Testis (tissue), 5 donors: ENCODE measurements at places on chromosomes 5 and 9. TPM values are rescaled to one million over a fixed set of nuclear protein-coding genes. Genes with fewer than 3 reads are reported as not detected.

GRCh38 chr5:11518676-11519075 is 385.6 kb downstream of the CTNND2 start:
- DNase-seq = no peak

- DNase-seq = no peak
Observed at GRCh38 chr5:57067597-57067924, 106.3 kb upstream of the GPBP1 start.

DNA sequence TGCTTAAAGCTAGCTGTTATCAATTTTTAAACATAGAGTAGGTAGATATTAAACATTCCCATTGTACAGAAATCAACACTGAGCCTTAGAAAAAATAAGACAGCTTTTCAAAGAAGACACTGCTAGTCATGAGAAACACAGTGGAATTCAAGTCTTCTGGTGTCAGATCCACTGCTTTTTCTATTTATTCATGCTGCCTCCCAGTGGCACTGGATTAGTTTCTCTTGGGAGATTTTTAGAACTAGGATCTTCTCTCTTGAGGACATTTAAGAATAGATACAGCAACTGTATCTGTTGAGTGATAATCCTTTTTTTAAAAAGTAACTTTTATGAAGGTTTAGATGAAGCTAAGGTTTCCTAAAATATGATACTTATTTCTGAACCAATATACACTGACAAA is 1635.4 kb upstream of the C9orf72 start:
- no peak for DNase-seq

DNA sequence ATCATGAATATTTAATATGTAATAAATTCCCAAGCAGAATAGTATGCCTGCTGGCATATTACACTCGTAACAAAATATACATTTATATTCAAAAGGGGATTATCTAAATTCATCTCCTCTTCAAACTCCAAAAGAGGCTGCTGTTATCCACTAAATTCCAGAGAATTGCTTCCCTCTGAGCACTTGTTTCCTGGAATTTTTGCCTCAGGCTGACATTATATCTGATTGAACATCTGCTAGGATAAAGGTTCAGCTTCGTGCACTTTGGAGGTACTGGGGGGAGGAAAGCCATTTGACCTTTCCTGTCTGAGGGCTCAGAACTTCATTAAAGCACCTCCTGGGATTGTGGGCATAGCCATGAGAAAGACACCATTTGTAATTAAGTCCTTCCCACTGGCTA is 4.3 kb upstream of the HAPLN1 start:
- DNase-seq = no peak

The SMIM32 gene
- not detected for total RNA-seq

DNA sequence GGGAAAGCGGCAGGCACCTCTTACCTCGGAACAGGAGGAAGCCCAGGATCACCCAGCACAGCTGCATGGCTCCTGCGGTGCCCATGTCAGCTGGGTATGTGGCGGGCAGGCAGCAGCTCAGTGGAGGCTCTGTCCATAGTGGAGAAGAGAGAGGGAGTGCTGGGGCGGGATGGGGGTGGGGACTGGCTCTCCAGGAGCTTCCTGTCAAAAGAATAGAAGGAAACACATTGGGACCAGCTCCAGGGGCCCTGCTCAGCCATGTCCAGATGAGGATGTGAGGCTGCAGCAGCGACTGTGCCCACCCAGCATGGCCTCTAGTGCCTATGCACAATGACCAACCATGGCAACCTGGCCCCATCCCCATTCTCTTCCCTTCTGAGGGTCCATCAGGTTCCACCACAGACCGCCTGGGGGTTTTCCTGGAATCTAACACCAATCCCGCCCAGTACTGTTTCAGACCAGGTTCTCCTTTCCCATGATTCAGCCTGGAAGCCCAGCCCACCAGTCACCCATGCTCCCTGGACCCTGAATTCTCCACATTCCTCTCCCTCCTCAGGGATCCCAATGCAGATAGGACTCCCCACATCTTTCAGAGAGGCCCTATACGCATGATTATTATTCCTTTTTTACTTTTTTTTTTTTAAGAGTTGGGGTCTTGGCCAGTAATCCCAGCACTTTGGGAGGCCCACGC is at the start of gene ECSCR:
Gene ECSCR, minus strand, starts transcription at position 158 of the 691 bp plus-strand sequence. Its CDS starts 73 bp downstream, at position 85.
- no peak for DNase-seq

The ELAVL2 gene
- total RNA-seq = 75.7 TPM

- DNase-seq = no peak
Observed at GRCh38 chr5:117788596-117788995, 1199.8 kb downstream of the DTWD2 start.

DNA sequence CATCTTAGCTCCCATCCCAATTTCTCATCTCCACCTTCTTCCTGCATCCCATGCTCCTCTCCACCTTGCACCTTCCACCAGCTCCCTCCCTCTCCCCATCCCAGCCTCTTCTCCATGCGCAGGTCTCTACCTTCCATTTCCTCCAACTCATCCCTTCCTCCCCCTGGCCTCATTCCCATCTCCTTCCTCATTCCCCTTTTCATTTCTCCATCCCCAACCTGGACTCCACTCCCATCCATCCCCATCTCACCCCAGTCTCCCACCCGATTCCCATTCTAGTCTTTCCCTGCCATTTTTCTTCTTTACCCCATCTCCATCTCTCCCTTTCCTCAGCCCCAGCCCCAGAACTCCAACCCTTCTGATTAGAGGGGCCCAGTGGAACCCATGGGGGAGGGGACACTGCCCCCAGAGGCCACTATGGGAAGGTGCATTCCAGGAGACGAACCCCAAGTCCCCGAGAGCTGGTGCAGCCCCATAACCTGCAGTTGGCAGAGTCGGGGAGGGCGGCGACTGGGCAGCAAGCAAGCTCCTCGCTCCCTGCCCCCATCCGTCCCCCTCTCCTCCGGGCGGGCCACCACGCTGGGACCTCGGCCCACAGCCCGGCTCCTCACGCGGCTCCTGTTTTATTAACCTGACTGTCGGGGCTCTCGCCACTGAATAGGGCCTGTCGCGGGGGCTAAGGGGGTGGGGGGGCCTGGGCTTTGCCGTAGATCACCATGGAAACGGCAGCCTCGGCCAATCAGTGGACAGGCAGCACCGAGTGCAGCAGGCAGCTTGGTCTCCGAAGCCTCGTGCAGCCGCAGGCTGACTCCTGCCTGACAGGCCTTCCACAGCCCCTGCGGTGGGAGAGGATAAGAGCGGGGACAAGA is 66.7 kb downstream of the PCDH1 start:
- DNase-seq = peak; percentile 36

DNA sequence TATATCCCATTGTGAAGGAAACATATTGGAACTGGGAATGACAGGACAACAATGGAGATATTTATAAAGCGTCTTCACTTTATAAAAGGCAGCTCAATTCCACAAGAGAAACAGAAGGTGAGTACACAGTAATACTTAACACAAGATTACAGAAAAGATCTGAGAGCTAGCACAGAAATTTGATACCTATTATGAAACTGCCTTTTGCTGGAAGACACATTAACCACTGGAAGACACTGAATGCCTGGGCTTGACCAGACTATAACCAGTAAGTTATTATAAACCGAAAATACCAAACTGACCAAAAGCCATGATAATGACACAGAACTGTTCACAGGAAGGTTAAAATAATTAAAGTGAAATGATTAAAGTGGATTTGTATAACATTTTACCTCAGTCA is 195.4 kb downstream of the NR2F1-AS1 start:
- DNase-seq = no peak

DNA sequence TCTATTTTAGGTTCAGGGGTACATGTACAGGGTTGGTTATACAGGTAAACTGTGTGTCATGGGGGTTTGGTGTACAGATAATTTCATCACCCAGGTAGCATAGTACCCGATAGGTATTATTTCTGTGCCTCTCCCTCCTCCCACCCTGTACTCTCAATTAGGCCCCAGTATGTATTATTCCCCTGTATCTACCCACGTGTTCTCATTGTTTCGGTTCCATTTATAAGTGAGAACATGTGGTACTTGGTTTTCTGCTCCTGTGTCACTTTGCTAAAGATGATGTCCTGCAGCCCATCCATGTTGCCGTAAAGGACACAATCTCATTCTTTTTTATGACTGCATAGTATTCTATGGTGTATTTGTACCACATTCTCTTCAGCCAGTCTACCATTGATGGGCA is 96.8 kb upstream of the SLC24A2 start:
- DNase-seq = no peak

The GEMIN5 gene
- total RNA-seq = 24.7 TPM

DNA sequence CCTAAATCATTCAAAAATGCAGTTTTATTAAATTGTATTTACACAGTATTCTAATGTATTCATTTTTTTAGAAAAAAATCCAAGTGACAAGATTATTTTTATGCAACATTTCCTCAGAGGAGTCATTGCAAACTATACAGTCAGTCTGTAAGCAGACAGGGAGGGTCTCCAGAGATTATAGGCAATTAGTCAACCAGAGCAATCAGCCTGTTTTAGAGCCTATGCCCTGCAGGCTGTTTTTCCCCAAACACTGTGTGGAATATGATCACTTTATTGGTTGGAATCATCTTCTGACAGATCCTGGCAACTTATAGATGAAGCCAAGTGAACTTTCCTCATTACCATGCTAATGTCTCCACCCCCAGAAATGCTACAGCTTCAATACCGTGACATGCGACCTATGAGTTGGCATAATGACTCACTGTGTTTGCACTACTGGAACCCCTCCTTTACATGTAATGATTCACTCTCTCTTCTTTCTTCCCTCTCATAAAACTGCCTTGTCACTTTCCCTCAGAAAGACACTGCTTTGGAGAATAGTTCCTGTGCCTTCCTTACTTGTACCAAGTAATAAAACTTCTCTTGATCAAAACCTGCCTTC is 577.7 kb upstream of the FTMT start:
- DNase-seq = no peak

The LCN2 gene
- not detected for total RNA-seq

The HINT1 gene
- total RNA-seq = 102 TPM

The CPLANE1 gene
- total RNA-seq = 36.9 TPM

The PCDHA5 gene
- 1.0 TPM for total RNA-seq
